EH (cell line): ENCODE measurements at places on chromosomes 13 and 19.

- DNase-seq = no peak
Observed at GRCh38 chr13:88360761-88361160, 689.6 kb downstream of the SLITRK5 start.

GRCh38 chr19:5947435-5947834 lies 30.5 kb downstream of the RANBP3 start:
- DNase-seq = no peak

GRCh38 chr13:107065036-107065435 lies 497.1 kb upstream of the ARGLU1 start:
- DNase-seq = no peak

DNA sequence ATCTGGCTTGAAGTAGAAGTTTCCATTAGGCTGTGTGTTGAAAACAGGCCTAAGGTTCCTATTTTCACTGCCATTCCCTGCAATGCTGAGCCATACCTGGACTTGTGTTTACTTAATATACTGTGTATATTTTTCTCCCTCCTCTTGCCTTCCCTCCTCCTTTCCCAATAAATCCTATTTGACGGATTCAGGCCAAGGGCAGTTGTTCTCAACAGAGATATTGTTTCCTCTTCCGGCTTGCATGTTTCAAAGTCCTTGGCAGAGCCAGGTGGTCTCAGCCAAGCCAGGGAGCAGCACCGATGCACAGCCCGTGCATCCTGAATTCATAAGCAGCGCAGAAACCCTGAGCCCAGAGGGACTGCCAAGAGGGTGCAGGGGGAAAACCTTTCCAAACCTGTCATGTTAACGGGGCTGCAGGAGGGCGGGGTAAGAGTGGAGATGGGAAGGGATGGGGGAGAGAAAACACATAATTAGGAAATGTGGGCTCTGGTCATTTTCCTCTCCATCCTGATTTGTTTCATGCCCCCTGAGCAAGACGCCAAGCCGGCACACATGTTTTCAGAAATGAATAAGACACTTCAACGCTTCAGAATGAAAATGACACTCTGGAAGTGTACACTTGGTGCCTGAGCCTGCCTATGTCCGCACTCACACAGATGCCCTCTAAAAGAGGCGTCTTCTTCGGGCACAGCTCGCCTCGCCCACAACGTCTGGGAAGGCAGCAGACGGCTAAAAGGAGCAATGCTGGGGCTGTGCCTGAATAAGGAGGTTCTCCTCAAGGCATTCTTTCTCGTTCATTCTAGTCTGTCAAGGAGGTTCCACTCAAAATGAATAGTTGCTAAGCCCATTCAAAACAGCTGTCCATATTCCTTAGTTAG lies 149.3 kb upstream of the UBL3 start:
- DNase-seq = no peak

GRCh38 chr13:94173312-94173854 lies 306.1 kb downstream of the DCT start:
- DNase-seq = peak; percentile 18

DNA sequence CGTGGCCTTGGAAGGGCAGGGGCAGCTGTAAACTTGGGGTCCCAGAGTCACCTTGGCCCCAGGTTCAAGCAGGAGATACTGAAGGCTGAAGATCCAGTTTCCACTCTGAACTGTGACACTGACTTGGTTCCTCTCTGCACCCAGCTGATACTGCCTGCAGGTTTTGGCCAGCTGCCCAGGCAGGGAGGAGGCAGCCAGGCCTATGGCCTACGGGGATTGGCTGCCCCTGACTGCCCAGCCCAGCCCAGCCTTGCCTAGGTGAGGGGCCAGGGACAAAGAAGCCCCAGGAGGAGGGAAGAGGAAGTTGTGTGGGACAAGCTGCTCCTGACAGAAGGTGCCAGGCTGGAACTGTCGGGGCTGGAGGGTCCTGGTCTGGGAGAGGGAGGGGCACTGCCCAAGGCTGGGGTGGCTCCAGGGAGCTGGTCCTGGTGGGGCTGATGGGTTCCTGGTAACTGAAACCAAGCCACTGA lies 51.7 kb upstream of the CYP4F8 start:
- DNase-seq = peak; percentile 21

GRCh38 chr13:105272660-105273631 lies 1262.5 kb downstream of the EFNB2 start:
- peak; percentile 4 for DNase-seq

GRCh38 chr19:14632286-14632685 lies 42.4 kb downstream of the ADGRE3 start:
- DNase-seq = peak; percentile 42

GRCh38 chr13:105778196-105778595 lies 757.3 kb downstream of the EFNB2 start:
- DNase-seq = no peak

DNA sequence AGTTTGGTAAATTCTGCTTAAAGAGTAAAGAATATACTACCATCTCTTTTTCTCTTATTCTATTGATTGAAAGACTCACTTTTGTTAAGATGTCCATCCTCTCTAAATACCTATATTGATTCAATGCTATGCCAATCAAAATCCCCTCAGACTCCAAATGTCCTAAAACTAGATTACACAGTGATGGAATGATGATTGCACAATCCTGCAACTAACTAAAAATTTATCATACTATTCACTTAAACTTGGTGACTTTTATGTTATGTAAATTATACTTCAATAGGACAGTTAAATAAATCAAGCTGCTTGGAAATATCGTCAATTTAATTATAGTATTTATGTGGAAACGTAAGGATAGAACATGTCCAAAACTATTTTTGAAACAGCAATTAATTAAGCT lies 2765.1 kb upstream of the PCDH20 start:
- no peak for DNase-seq

- DNase-seq = no peak
Observed at GRCh38 chr13:23583491-23583890, 13.3 kb downstream of the TNFRSF19 start.

DNA sequence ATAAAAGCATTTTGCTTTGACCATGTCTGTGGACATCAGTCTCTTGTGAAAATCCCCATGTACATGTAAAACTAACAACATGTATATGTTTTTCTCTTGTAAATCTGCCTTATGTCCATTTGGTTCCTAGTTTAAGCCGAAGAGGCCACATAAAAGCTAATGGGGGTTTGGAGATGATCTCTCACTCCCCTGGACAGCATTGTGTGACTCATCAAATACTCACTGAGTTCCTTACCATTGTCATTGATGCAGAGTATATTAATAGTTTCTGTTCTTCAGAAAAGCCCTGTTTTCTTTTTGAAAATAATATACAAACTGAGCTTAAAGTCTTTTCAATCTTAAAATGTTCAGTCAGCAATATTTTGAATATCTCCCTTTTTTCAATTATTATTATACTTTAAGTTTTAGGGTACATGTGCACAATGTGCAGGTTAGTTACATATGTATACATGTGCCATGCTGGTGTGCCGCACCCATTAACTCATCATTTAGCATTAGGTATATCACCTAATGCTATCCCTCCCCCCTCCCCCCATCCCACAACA lies 536.7 kb upstream of the HTR2A start:
- DNase-seq = peak; percentile 67

- no peak for DNase-seq
Observed at GRCh38 chr19:33424181-33424580, 50.7 kb downstream of the CEBPG start.

- DNase-seq = peak; percentile 48
Observed at GRCh38 chr13:37716420-37717195, 118.0 kb upstream of the POSTN start.

DNA sequence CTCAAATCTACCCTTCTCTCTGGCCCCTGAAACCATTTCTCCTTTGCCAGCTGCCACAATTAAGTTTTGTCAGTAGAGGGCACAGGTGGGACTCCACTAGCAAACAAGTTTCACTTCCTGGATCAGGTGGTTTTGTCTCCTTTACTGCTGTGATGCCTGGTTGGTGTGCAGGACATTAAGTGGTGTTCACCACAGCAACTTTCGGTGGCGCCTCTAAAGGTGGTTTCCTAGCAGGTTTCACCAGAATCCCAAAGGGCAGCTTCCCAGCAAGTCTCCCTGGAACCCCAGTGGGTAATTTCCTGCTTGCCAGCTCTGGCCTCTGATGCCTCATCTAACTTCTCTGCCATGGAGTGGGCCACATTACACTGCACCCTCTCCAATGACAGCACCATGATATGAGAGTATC lies 16.6 kb downstream of the MED4 start:
- DNase-seq = peak; percentile 4

- DNase-seq = no peak
Observed at GRCh38 chr19:5498830-5499550, 43.8 kb downstream of the ZNRF4 start.

GRCh38 chr13:102441085-102441484 lies 39.2 kb upstream of the FGF14 start:
- no peak for DNase-seq

- DNase-seq = no peak
Observed at GRCh38 chr13:43760257-43760656, 26.5 kb downstream of the ENOX1 start.

DNA sequence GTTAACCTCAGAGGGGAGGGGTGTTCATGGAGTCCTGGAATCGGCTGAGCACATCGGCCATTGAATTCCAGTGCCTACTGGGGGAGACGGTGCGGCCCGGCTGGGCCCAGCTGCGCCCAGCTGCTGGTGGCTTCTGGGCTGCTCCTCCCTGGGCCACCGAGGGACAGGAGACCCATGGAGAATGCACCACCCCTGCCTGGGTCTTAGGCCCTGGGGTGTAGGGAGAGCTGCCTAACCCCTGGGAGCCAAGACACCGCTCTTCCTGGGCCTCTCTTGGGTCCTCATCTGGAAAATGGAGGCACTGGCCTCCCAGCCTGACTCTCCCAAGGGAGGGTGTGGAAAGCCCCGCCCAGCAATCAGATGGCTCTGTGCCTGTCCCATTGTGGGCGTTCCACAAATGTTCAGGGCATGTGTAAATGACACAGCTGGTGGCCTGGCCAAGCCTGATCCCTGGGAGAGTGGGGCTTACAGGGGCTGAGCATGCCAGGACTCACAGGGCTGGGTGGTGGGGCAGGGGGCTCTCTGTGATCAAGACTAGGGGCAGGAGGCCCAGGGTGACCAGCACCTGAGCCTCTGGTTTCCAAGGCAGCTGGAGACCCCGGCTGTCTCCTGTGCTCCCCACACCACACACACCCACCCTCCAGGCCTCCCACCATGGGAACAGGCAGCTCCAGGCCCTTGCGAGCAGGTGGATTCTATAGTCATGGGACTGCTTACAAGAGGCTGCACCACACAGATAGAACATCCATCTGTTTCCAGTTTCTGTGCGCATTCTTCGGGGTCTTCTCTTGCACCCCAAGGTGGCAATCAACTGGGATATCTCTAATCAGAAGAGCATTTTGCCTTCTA lies 150.9 kb downstream of the URI1 start:
- DNase-seq = no peak

DNA sequence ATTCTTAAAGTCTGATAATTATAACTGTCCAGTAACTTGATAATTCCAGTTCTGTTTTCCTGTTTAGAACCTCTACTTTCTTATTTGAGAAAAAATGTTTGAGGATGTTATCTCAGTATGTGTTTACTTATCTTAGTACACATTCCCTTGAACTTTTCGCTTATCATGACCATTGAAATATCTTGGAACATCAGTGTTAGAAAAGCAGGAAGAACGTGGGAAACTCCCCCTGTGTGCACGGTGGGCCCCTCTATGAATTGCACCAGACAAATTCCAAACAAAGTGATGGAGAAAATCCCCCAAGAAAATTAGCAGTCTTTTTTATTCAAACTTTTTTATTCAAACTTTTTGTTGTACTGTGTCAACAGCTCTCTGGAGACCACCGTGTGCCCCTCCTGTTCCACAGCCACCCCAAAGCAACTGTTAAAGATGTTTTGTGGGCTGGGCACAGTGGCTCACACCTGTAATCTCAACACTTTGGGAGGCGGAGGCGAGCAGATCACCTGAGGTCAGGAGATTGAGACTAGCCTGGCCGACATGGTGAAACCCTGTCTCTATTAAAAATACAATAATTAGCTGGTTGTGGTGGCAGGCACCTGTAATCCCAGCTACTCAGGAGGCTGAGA lies 78.3 kb upstream of the PEG3 start:
- no peak for DNase-seq

- no peak for DNase-seq
Observed at GRCh38 chr13:113022745-113023574, 53.9 kb downstream of the MCF2L start.

DNA sequence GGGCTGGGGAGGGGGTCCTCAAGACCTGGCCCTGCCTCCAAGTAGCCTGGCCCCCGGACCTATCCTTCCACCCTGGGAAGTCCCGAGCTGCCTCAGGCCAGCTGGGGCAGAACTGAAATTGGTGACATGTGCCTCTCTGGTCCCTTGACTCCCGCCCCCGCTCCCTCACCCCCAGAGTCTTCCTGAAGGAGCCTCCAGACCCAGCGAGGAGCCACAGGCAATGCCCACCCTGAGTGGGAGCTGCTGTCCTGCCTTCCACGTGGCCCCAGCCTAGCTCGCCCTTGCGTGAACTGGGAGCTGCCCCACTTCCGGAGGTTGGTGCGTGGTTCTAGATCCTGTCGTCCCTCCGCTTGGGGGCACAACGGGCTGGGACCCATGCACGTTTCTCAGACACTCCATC lies 34.6 kb downstream of the CEBPA start:
- DNase-seq = no peak

GRCh38 chr19:50602935-50603334 lies 34.7 kb upstream of the LRRC4B start:
- DNase-seq = no peak

GRCh38 chr13:92769046-92769445 lies 457.6 kb upstream of the GPC6 start:
- no peak for DNase-seq

DNA sequence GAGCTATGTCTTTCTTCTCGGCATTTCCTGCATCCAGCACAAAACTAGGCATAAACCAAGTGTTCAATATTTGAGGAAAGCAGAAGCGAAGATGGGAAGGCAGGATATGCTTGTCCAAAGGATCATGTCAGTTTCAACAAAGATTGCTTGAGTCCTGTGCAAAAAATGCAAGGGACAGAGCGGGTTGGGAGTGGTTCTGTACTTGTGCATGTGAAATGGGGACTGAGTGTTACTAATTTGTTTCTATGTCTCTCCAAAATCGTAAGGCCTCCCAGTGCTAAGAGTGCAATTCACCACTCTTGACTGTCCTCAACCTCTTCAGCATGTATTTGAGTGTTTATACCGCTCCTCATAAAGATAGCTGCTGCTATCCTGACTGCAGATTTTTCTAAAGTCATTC lies 166.2 kb downstream of the DLEU7 start:
- DNase-seq = no peak

- DNase-seq = peak; percentile 49
Observed at GRCh38 chr19:50649433-50650391, at the start of gene C19orf81. Gene C19orf81, plus strand, starts transcription at chr19:50649445. Its CDS starts 0 bp downstream, at chr19:50649445.

DNA sequence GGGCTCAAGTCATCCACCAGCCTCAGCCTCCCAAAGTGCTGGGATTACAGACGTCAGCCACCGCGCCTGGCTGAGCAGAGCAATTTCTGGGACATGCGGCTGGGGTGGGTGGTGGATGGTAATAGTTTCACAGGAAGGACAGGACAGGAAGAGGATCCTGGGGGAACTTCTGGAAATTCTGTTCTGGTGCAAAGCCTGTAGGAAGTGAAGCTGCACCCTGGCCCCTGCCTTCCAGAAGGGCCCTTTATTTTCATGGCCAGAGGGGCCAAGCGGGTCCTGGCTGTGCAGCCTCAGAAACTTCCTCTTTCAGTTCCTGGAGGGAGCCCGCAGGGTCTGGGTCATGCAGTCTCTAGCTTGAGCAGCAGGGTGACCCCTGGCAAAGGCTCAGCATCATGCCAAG lies 15.7 kb downstream of the FEM1A start:
- no peak for DNase-seq

- DNase-seq = no peak
Observed at GRCh38 chr19:13150931-13151604, 857 bp downstream of the IER2 start.
